ENCODE measurements at places on chromosomes 7 and 10.

DNA sequence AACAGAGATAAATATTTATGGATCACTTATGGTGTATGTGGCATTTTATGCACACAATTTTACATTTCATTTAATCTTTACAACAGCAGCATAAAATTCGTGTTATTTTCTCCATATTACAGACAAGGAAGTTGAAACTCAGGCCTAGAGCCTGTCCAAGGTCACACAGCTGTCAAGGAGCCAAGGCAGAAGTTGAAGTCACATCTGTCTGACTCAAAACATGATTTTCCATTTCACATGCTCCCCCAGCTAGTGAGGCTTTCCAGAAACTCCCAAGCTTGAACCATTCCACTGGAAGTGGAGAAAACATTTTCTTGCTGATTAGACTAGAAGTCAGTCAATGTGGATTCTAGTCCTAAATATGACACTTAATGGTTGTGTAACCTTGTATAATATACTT is 110.5 kb downstream of the HECTD2 start:
- no peak for DNase-seq

DNA sequence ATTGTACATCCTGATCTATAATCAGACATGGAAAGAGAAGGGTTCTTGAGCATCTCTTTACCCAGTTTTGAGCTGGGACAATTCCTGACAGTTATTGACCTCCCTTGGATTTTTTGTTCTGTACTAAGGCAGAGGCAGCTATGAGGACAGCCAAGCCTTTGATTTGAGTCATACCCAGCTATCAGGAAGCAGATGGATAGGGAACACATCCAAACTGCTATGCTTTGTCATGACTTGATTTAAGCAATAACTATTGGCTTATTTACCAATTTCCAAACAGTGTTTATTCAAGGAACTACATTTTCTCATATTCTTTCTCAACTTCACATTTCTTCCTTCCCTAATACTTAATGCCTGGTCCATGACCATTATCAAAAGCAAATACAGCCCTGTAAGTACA is 396.4 kb upstream of the STEAP1 start:
- DNase-seq: no peak

GRCh38 chr7:111639934-111640333 is 77.6 kb upstream of the IMMP2L start:
- DNase-seq: no peak

DNA sequence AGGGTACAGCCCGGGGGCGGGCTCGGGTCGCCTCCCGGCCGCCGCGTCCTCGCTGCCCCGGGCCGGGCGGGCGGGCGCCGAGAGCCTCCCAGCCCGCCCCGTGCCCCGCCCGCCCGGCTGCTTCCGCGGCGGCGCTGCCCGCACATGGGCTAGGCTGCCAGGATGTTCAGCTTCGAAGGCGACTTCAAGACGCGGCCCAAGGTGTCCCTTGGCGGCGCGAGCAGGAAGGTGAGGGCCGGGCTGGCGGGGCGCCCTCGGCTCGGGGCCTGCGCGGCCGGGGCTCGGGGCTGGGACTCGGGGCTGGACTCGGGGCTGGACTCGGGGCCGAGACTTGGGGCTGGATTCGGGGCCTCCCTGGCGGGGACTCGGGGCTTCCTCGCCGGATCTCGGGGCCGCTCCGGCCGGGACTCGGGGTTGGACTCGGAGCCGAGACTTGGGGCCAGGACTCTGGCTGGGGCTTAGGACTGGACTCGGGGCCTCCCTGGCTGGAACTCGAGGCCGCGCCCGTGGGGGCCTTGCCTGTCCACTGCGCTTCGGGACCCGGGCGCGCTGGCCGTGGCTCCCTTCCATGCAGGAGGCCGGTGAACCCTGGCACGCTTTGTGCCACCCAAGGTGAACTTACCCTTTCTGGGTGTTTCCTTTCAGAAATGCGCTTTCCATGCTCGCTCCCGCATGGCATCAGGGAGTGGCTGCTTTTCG is 534 bp downstream of the UBE3C start:
- no peak for DNase-seq
